ENCODE measurements at places on chromosomes 5 and 9. TPM values are rescaled to one million over a fixed set of nuclear protein-coding genes. Genes with fewer than 3 reads are reported as not detected.

The CYLC2 gene
- not detected for total RNA-seq

The SLC22A4 gene
- total RNA-seq, result 0.26 TPM

The RAB24 gene
- 26.1 TPM for total RNA-seq

The AGXT2 gene
- total RNA-seq, result not detected

The MED27 gene
- total RNA-seq, result 19.3 TPM

The PRDM9 gene
- not detected for total RNA-seq
